ENCODE measurements at places on chromosomes 13 and 19. TPM values are rescaled to one million over a fixed set of nuclear protein-coding genes. Genes with fewer than 3 reads are reported as not detected.

WDR62 gene
- 5.9 TPM for total RNA-seq

- no peak for DNase-seq
These were observed 22.4 kb downstream of the RANBP3 start for GRCh38 chr19:5955636-5955935.

GRCh38 chr19:16367261-16367683, 42.6 kb downstream of the KLF2 start:
- peak; percentile 63 for DNase-seq

GRCh38 chr19:44806291-44806690, 2.6 kb upstream of the BCAM start:
- no peak for DNase-seq

DNA sequence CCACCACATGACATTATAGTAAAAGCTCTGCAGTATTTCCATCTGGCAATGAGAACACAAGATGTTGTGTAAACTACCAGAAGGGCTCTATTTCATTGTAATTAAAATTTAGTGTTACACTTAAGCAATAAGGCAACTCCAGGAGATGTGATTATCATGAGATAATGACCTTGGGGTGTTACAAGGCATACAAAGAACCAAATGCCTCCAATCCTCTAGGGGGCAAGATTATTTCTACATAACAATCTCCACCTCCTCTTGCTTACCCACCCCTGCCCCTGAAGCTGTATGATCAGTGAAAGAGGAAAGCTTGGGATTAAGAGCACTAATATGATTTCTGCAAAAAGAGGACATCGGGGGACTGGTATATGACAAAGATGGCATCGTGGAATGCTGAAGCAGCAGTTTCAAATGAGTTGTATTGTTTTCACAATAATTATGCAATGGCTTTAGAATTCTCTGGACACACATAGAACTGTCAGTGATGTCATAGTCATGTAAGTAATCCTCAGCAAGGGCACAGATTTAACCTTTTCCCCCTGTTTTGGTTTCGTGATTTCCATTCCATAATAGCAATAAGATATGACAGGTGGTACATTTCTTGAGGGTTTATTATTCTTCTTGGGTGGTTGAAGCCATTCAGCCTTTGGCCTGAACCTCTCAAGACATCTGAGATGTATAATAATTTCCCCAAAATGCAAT, 295.3 kb downstream of the MZT1 start:
- DNase-seq, result no peak

Data from natural killer cell (primary cell).